CD4-positive, alpha-beta memory T cell (primary cell): ENCODE measurements at places on chromosomes 3 and 15.

GRCh38 chr15:48628832-48629231, 16.7 kb downstream of the FBN1 start:
- DNase-seq = no peak

GRCh38 chr3:140942221-140943104, 827 bp downstream of the SLC25A36 start:
- peak; percentile 40 for DNase-seq

- no peak for DNase-seq
These were observed 8.6 kb downstream of the WDR73 start for GRCh38 chr15:84645496-84645895.

- no peak for DNase-seq
These were observed 90.6 kb downstream of the LIPC start for GRCh38 chr15:58522391-58522790.

DNA sequence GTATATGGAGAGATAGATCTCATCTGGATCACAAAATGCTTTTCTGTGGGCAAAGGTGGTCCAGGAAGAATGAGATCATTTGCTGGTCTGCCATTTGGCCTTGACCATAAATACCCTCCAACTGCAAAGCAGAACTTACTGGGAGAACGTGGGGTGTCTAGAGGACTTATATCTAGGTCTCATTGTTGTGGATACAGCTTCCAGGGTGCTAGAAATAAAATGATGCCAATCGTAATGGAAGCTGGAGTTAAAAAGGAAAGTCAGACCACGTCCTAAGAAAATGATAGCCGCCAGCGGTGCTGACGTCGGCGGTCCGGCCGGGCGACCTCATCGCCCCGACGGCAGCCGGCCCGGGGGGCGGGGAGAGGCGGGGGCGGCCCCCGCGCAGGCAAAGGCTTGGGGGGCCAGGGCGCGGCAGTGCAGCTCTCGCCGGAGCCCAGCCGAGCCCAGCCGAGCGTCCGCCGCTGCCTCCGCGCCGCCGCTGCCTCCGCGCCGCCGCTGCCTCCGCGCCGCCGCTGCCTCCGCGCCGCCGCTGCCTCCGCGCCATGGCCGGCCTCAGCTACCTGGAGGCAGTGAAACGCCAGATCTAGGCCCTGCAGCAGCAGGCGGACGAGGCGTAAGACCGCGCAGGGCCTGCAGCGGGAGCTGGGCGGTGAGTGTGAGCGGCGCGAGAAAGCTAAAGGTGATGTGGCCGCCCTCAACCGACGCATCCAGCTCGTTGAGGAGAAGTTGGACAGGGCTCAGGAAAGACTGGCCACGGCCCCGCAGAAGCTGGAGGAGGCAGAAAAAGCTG, 89.5 kb downstream of the EOMES start:
- peak; percentile 54 for DNase-seq

DNA sequence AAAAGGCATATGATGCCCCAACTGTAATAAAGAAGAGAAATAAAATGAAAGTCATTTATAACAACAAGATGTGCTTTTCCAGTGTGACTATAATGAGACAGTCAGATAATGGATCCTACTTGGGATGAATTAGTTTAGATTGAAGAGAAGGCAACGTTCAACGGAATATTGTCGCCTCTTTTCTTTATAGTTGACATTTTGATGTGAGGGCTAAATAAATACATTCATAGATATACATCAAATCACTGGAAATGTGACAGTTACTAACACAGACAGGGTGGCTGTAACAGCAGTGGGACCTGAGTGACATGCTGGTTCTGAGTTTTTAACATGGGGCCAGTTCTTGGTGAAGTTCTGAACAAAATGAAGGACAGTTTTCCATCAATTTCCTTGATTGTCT, 61.1 kb upstream of the ATP2B2 start:
- no peak for DNase-seq

DNA sequence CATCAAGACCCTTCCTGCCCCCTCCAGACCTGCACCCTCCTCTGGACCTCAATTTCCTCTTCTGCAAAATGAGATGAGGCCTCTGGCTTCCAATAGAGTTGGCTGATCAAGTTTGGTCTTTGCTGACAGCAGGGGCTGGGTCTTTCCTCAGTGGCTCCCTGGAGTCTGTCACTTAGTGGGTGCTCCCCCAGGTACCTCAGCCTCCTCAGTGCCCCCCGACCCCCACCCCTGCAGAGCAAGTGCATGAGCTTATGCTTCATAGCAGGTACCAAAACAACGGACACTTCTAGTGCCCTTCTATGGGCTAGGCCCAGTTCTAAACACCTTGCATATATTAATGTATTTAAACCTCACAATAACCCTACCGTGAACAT, 6.9 kb upstream of the PLXND1 start:
- no peak for DNase-seq

- DNase-seq = no peak
These were observed 442.6 kb upstream of the PDZRN3 start for GRCh38 chr3:74067296-74067695.

GRCh38 chr15:75455424-75455981, 4.0 kb upstream of the SIN3A start:
- peak; percentile 86 for DNase-seq

DNA sequence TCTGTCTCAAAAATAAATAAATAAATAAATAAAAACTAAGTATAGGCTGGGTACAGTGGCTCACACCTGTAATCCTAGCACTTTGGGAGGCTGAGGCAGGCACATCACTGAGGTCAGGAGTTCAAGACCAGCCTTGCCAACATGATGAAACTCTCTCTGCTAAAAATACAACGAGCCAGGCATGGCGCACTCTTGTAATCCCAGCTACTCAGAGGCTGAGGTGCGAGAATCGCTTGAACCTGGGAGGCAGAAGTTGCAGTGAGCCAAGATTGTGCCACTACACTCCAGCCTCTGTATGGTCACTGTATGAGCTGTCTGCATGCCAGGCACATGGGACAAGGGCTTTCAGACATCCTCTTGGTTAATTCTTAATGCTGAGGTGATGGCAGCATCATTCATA, 28.7 kb downstream of the TIPIN start:
- no peak for DNase-seq

GRCh38 chr3:84980011-84980410, 21.2 kb downstream of the CADM2 start:
- DNase-seq = no peak

DNA sequence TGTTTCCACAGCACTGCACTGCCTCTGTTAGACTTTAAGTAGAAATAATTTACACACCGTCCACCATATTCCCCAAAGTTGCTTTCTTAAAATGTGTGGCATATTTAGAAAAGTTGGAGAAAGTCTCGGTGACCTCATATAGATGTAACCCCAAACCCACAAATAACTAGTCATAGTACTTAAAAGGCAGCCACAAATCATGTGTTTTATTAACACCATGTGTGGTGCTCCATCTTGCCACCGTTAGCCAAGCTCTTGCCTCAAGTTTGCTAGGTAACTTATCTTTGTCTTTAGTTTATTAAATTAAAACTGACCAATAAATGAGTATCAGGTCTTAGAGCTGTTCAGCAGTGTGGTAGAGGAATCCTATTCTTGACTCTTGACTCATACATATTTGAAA, 257.9 kb downstream of the UBE2E2 start:
- DNase-seq = no peak

DNA sequence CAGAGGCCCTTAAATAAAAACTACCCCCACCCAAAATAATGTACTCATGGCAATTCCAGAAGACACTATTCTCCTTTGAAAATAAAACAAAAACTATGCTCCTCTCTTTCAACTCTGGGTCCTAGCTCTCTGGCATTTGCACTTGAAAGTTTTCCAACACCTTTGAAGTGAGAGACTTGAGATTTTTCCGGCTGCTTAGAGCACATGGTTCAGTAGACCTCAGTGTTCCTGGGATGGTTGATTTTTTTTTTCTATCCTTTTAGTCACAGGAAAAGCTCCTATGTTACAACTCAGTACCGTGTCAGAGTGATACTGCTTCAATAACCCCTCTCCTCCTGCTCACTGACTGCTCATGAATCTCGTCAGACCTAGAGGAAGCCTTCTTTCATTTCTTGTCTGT, 118.3 kb upstream of the TUSC7 start:
- DNase-seq = no peak

DNA sequence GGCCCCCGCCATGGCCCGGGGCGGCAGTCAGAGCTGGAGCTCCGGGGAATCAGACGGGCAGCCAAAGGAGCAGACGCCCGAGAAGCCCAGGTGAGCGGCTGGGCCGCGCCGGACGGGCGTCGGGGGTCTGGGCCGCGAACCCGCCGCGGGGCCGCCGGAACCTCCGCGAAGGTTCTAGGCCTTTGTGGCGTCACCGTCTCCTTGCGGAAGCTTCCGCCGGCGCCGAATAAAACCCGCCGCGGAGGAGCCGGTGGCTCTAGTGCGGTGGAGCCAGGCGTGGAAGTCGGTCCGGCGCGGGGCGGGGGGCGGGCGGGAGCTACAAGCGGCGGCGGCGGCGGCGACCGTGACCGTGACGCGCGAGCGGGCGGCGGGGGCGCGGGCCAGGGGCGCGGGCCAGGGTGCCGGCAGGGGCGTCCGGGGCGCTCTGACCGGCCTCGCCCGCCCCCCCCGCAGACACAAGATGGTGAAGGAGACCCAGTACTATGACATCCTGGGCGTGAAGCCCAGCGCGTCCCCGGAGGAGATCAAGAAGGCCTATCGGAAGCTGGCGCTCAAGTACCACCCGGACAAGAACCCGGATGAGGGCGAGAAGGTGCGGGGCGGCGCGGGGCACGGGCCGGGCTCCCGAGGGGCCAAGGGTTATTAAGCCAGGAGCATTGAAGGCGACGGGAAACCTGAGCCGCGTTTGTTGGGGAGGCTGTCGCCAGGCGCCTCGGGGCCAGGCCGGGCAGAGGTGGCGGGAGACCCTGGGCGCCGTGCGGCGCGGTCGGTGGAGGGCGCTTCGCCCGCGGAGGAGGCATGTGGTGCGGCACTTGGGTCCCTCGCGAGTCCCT, at the start of gene DNAJA4:
Gene DNAJA4, plus strand, starts transcription at position 259 of the 833 bp plus-strand sequence. Its CDS starts 202 bp downstream, at position 461.
- DNase-seq = peak; percentile 67

GRCh38 chr15:32664796-32665195, 23.3 kb downstream of the SCG5 start:
- DNase-seq = no peak

- DNase-seq = no peak
These were observed 107.5 kb upstream of the MRPS22 start for GRCh38 chr3:139236336-139236735.

- DNase-seq = no peak
These were observed 60.2 kb downstream of the MAP3K13 start for GRCh38 chr3:185423178-185423577.

DNA sequence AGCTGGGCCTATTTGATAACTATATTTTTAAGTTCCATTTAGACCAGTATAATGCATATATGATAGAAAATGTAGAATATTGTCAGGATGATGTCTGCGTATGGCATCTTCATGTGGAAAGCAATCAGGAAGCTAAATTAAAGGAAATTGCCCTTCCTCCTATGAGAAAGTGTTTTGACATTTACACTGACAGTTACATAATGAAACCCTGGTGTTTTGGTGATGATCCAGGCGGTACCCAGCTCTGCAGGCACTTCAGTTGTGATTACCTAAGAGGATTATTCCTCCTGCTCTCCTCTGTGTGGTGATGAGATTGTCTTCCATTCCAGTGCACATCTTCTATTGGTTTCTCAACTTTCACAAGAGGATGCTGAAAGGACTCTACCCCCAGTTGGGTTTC, 126.5 kb upstream of the MITF start:
- DNase-seq = no peak

DNA sequence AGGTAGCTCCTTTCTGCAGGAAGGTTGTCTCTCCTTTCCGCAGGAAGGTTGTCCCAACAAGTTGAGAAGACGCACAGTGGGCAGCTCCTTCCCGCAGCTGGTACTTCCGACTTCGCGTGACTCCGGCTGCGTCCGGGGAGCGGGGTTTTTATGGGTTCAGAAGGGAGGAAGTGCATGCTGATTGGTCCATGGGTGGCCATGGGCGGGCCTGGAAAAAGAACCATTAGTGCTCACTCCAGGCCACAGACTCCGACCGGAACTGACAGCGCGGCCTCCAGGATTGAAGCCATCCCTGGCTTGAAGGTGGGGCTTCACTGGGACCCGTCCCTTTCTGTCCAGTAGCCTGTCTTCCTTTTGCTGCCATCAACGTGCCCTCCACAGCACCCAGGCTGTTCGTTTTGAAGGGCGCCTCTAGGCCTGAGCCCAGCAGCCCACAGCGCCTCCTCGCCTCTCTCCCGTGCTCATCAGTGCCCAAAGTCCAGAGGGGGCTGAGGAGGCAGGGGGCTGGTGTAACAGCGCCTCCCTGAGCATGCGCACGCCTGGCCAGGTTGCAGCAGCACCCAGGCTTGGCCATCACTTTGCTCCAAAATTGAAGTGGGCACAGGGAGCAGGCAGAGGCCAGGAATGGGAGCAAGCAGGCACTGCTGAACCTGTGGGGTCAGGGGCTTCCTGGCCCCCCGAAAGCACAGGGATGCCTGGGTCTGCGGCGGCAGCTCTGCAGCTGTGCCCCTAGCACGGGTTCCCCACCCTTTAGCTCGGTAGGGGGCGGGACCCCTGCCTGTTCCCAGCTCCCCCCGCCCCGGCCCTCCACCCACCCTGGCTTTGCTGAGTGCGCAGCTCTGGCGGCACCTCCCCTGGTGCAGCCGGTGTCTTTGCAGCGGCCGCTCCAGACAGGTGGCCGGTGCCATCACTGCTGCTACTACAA, 330.6 kb upstream of the MCTP2 start:
- no peak for DNase-seq

DNA sequence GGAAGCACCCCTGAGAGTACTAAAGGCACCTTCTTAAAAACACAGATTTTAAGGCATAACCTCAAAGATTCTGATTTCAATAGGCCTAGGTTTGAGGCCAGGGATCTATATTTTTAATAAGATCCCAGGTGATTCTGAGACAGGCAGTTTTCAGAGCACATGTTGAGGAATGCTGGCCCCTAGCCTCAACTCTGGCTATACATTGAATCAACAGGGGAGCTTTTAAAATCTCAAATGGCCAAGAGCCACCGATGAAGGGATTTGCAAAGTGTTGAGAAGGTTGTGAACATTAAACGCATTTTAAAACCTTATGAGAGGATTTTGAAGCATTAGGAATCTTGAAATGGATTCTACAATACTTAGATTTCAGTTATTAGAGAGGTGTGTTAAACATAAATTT, 268.8 kb upstream of the ARHGEF26 start:
- DNase-seq = no peak

DNA sequence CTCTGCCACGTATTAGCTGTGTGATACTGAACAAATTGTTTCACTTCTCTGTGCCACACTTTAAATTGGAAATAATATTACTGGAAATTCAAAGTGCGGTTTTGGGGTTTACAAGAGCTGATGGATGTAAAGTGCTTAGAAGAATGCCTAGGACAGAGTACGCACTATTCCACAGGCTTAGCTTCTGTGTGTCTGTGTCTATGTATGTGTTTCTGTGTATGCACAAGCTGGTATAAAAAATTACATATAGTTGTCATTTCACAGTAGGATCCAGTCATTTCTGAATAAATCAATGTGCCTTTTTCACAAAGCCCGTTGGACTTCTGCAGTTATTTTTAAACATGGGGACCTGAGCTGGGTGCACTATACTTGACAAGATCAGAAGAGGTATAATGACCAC, 370.4 kb downstream of the TUSC7 start:
- DNase-seq = no peak

DNA sequence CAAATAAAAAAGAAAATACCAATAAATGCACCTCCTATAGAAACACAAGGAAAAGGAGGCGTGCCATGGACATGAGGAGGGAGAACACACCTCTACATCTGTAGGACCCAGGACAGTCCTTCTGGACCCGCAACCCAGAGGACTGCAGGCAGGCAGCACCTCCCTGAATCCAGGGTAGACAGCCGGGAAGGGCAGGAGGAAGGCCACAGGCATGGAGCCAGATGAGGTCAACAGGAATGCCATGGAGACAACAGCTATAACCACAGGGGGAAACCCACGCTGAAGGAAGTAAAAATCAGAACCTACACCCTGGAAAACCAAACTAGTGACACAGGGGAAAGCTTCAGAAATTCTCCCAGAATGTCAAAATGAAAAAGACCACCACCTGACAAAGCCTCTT, 248.8 kb upstream of the NSMCE3 start:
- DNase-seq = no peak

- DNase-seq = no peak
These were observed 429.5 kb downstream of the ZIC1 start for GRCh38 chr3:147838652-147839051.
